ENCODE measurements at places on chromosomes 1 and 21.

DNA sequence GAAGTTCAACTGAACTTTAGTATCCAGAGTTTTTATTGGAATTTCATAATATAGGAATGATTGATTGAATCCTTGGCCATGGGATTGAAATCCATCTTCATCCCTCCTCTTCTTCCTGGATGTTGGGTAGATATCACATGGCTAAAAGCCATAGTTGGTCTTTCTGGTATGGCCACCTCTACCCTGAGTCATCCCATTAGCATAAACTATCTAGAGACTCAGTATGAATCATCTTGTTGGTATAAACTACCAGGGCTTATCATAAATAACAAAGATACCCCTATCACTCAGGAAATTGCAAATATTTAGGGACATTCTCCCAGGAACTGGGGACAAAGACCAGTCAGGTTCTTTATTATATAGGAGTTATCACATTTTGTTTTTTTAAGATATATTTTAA is 21.2 kb upstream of the ZP4 start:
- no peak for DNase-seq

- DNase-seq, result no peak
Measured at GRCh38 chr1:46030876-46031660, 101.4 kb downstream of the PIK3R3 start.

DNA sequence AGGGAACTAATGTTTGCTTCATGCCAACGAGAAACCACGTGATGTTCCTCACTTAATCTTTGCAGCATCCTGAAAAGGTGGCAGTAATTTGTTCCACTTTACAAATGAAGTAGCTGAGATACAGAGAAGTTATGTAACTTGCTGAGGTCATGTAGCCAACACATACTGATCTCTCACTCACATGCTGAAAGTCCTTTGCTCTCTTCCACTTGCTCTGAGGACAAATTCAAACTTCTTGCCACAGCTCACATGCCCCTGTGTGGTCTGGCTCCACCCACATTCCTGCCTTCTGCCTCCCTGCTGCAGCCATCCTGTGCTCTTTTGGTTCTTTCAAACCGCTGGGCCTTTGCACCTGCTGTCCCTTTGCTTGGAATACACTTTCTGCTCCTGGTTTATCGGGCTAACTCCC is 55.4 kb downstream of the TMCO4 start:
- DNase-seq, result no peak

DNA sequence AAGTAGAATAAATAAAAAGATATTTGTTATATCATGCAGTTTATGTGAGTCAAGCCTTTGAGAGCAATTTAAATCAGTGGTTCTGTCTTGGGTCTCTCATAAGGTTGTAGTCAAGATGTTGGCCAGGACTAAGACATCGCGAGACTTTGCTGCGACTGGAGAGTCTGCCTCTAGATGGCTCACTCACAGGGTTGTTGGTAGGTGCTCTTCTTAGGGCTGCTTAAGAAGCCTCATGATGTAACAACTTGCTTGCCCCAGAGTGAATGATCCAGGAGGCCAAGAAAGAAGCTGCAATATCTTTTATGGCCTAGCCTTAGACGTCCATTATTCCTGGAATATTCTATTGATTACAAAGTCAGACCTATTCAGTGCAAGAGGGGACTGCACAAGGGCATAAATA is 73.1 kb upstream of the CACHD1 start:
- DNase-seq, result no peak

DNA sequence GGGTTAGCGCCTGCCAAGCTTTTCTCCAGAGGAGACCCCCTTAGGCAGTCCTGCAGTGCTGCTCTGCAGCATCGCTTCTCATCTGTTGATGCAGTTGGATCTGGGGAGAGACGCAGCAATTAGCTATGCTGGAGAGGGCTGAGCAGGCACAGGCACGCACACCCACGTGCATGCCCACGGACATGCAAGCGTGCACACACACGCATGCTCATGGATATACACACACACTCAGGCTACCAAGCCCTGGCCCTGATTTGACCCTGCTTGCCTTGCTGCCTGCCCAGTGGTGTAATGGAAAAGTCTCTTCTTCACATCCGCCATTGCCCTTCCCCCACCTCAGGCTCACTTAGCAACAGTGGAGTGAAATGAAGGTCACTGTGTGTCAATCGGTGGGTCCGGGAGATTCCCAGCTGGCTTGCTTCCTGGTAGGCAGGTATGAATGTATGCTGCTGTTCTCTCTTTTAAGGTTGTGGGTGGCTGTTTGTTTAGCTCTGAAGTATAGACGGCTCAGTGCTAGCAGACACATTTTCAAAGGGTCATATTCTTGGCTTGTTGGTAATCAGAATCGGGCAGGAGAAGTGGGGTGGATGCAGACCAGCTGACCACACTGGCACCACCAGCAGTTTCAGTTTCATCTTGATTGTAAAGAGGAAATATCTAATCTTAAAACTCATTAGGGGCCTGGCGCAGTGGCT is 9.5 kb downstream of the ATP1B1 start:
- no peak for DNase-seq

DNA sequence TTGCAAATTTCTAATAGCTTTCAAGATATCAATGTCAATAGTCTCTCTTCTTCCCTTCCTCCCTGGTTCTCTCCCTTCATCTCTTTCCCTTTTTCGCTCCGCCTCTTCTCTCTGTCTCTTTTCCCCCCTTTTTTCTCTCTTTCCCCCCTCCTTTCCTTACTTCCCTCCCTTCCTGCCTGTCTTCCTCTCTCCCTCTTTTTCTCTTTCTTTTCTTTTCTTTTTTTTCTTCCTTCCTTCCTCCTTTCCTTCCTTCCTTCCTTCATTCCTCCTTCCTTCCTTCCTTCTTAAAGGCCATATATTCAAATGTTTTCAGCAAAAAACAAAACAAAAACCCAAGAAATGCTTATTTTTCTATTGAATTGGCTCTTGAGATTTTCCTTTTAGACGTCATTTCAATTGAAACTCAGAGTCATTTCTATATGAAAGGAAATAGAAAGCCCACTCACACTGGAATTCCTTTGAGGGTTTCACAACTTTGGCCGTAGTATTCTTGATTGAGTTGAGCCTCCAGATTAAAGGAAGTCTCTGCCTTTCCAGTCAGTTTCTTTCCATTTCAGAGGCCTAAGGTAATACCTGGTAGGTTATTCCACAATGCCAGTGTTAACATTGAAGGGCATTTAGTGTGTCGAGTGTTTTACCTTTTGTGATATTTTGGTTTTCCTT is 551.5 kb downstream of the LMO4 start:
- DNase-seq, result no peak

DNA sequence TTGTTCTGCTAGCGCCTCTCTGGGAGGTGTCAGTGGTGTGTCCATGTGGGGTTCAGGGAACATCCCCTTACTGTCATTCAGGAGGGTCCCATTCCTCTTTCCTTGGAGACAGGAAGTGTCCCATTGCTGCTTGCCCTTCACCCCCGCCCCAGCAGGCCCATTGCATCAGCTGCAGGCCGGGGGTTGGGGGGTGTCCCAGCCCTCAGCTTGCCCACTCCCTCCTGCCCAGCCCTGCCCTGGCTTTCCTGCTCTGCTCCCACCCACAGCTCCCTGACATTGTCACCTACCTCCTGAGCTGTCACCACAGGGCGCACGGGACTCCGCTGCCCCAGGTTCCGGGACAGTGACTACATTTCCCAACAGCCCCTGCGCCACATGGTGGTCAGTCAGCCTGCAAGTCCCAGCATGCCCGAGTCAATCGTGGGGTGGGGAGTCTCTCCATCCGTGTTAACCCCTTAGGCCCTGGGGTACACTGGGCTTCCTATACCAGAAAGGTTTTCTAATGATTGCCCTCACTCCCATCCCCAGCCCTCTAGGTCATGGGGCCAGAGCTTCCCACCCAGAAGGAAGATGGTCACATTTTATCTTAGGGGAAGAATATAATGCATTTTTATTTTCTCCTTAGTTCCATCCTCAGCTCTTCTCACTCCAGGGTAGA is at the start of gene INPP5B:
Gene INPP5B, minus strand, starts transcription at position 351 of the 658 bp plus-strand sequence. CDS start 745 bp downstream, outside the sequence.
- DNase-seq, result peak; percentile 71

DNA sequence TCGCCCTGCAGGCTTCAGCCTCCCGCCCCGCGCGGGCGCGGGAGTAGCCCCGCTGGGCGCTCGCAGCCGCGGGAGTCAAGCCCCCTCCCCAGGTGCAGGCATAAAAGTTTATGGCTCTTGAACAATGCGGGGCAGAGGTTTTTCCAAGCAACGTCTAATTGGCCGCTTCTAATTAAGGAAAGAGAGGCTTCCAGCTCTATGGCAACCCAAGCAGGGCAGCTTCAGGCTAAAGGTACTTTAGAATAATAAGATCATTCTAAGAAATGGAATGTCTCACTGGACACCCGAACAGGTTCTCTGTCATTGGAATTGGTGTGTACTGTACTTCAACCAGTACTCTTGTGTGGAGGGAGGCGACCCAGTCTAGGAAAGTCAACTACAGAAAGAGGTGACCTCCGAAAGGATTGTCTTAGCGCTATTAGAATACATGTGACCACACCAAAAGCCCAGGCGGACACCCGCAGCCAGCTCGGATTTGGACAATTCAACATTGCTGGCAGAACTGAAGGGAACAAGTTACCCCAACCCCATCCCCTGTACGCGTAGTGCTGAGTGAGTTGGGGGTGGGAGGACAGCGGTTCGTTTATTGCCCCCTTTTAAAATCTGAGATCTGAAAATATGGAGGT is 12.5 kb downstream of the NR5A2 start:
- no peak for DNase-seq

DNA sequence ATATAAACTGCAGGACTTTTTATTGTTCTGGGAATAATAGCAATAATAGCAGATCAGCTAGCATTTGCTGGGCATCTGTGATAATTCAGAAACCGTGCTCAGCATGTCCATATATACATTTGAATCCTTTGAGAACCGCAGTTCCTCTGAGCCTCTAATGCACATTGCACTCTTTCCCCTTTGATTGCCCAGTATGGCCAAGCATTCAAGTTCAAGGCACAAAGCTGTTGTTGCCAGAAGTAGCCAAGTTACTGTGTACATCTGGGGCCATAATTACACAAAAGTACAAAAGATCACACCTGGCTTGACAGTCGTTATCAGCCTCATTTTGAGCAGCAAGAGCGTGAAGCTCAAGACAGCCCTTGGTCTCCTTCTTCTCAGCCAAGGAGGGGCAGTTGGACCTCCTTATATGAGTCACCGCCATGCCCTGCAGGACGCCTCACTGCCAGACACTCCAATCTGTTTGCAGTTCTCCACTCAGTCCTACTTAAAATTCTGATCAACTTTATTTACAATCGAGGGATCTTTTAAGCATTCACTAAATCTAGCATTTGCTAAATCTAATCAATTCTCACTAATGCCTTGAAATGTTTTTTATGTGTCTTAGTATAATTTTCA is 216.0 kb downstream of the SLC35F3 start:
- no peak for DNase-seq

GRCh38 chr1:234000557-234001041 is 96.1 kb downstream of the SLC35F3 start:
- DNase-seq, result no peak

DNA sequence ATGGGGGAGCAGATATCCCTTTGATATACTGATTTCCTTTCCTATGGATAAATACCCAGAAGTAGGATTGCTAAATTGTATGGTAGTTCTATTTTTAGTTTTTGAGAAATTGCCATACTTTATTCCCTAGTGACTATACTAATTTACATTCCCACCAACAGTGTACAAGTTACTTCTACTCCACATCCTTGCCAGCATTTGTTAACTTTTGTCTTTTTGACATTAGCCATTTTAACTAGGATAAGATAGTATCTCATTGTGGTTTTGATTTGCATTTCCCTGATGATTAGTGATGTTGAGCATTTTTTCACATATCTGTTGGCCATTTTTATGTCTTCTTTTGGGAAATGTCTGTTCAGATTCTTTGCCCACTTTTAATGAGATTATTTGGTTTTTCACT is 620.6 kb upstream of the CAMK1G start:
- DNase-seq, result no peak

- DNase-seq, result no peak
Measured at GRCh38 chr1:247111700-247112478, 7.7 kb upstream of the ZNF669 start.

DNA sequence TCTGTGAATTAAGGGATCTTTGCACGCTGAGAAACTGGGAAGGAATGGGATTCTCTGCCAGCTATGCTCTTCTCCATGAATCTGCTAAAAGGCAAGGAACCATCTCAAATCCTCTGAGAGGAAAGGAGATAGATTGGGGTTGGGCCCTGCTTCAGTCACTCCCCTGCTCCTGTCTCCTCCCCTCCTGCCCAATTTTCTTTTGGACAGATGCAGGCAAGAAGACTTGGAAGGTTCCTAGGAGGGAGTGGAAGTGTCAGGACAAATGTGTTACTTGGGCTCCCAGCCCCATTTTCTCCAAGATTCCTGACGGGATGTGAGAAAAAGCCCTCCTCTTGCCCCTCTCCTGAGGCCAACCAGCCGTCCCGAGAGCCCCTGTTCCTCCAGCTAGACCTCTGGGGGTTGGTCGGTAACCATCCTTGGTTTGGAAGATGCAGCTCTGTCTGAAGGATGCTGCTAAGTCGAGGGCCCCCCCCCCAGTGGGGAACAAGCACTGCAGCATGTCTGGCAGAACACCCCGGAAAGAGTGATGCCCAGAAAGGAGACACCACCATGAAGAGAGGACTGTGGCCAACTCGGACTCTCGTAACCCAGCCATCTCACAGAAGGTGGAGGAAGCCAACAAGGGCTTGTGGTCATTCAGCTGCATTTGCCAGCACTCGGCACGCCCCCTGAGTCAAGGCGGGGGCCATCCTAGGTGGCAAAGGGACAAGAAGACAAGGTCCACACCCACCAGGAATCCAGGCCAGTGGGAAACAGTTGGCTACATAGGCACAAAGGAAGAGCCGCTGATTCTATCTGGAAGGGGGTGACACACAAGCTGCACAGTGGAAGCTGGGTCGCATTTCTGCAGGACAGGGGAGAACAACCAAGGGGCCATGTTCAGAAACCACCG is 43.7 kb downstream of the CDK18 start:
- DNase-seq, result no peak

- no peak for DNase-seq
Measured at GRCh38 chr1:6724517-6725141, 23.0 kb upstream of the DNAJC11 start.

DNA sequence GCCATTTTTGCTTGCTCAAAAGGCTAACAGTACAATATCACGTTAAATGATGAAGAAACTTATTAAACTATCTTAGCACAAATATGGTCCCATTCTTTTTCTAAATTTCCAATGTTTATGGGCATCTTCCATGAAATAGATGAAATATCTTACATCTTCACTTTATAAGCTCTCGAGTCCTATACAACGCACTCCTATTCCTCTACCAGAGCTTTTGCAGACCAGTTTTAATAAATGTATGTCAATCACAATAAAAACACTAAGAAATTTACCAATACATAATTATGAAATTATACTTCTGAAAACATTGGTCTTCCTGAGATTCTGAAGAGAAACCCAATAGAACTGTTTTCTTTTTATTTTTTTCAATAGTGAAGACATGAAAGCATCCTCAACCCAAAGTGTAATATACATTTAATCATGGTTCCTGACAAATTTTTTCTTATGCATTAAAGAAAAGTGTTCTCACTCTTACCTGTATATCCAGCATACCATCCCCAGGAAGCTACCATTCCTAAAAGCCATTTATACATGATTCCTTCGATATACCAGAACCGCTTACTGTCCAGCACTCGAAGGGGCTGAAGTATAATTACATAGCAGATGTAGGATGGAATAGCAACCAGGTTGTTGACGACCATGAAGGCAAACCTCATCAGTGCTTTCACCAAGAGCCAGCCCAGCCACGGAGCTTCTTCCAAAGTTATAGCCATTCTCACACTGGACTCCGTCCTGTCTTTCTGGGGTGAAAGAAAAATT is 1.8 kb downstream of the LPGAT1 start:
- DNase-seq, result no peak

- DNase-seq, result no peak
Measured at GRCh38 chr1:213295860-213296259, 244.8 kb downstream of the RPS6KC1 start.

GRCh38 chr1:242811092-242811840 is 286.8 kb upstream of the PLD5 start:
- no peak for DNase-seq

GRCh38 chr1:198903621-198904020 is 264.8 kb downstream of the PTPRC start:
- no peak for DNase-seq
